Stimulated activated CD4-positive, alpha-beta T cell treated with anti-CD3 and anti-CD28 coated beads, Interleukin-15, amount 100 ng/mL, for 48 hours (primary cell): ENCODE measurements at places on chromosomes 1 and 21.

- no peak for DNase-seq
Observed at GRCh38 chr21:35565204-35565611, 495.1 kb downstream of the SETD4 start.

DNA sequence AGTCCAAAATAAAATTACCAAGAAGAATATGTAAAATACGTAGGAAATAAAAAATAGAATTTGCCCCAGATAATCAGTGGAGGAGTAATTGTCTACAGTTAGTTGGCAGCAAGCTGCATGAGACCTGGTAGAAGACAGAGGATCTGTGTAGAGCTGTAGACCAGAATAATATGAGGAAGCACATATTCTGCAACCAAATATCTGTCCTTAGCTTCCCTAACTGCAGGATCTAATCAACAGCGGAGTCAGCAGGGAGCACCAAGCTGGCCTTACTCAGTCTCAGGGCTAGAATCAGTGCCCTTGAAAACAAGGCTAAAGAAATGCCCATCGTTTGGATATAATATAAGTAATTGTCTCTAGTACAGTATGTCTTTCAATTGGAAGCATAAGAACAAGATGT lies 6.1 kb upstream of the GCSAML start:
- DNase-seq, result no peak

DNA sequence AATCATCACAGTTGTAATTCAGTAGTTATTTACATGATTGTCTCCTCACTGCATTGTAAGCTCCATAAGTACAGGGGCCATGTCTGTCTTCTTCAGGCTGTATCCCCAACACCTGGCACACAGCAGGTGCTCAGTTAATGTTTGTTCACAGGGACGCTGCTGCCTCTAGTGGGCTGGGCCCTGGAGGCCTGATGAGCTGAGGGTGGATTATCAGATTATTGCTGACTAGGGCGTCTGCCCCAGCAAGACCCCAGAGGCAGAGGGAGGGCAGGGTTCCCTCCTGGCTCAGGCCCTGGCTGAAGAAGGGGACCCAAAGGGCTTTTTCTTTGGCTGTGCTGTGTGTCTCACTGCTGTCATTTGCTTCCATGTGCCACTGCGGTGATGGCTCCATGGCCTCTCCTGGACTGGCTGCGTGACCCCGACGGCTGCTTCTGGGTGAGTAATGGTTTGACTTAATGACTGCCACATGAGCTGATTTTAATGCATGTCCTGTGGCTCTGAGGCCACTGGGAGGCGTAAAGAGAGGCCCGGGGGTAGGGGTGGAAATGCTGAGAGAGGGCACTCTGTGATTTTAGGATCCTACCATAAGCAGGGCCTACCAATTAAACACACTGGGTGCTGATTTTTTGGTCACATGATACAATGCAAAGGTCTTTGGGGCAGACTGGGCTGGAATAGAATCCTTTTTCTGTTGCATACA lies 20.8 kb upstream of the EPB41 start:
- no peak for DNase-seq

DNA sequence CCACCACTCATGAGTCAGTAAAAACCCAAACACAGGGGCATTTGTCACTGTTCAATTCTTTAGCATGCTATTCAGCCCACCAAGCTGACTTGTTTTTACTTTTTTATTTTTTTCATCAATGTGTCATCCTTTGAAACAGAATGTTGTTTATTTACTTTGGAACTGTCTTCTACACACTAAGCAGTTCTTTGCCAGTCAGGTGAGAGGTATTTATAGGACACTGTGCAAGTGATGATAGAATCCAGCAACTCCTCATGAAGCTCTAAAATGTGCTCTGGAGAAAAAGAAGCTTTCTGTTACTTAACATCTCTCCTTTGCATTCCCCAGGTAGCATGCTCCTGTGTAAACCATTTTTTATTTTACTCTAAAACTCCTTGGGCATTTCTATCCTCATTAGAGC lies 582.0 kb upstream of the TMPRSS15 start:
- no peak for DNase-seq
